Natural killer cell (primary cell): ENCODE measurements at places on chromosomes 4 and X.
A peak's percentile ranks its signal among the peaks of the same experiment; 100 is the strongest.

- no peak for DNase-seq
Measured at GRCh38 chrX:57156397-57157049, 19.3 kb upstream of the SPIN2A start.

GRCh38 chr4:124804041-124804440, 91.5 kb upstream of the ANKRD50 start:
- no peak for DNase-seq

- no peak for DNase-seq
Measured at GRCh38 chr4:188297873-188298272, 158.6 kb downstream of the TRIML1 start.

GRCh38 chr4:65007841-65008439, 598.7 kb upstream of the TECRL start:
- DNase-seq: no peak

DNA sequence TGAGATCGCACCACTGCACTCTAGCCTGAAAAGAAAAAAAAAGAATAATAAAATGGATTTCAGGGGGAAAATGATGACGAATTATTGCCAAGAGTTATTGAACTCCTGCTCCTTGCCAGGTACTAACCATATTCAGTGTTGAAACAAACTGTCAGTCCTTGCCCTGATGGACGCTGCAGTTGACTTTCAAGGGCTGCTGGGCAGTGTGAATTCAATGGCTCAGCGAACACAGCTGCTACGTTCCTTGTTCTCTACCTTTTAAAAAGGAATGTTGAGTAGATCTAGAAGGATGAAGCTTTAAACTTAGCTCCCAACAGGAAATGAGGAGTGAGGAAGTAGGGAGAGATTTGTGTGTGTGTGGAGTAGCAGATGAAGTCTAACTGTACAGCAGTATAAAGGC, 2.7 kb downstream of the LIMCH1 start:
- no peak for DNase-seq

GRCh38 chrX:130048686-130049222, 61.5 kb downstream of the ELF4 start:
- no peak for DNase-seq

DNA sequence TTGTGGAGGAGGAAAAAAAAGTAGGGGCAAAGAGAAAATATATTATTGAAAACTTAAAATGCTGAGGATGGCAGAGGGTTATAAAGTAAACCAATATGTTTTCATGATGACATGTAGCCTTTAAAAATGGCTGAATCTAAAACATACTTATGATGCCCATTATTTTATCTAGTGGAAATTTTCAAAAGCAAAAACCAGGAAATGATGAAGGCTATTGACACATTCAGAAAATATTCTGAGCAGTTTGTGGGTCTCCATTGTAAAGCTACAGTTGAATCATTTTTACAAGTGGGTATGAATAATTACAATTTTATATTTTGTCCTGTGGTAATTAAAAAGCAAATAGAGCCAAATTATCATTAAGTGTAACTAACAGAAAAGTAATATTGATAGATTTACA, 10.7 kb downstream of the PLS3 start:
- no peak for DNase-seq

DNA sequence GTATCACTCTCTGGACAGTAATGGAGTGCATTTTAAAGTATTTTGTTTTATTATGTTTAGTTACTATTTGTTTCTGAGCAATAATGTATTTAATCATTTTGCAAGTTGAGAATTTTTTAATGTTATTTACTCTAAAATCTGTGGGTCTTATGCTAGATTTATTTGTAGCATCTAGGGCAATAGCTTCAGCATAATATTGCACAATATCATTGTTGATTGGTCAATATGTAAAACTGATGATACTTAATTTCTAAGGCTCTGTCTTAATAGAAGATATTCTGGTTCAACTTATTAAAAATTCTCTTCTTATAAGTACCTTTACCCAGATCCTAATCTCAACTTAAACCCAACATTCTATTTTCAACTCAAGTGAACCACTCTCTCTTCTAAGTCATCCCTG, 11.5 kb downstream of the SFRP2 start:
- no peak for DNase-seq

DNA sequence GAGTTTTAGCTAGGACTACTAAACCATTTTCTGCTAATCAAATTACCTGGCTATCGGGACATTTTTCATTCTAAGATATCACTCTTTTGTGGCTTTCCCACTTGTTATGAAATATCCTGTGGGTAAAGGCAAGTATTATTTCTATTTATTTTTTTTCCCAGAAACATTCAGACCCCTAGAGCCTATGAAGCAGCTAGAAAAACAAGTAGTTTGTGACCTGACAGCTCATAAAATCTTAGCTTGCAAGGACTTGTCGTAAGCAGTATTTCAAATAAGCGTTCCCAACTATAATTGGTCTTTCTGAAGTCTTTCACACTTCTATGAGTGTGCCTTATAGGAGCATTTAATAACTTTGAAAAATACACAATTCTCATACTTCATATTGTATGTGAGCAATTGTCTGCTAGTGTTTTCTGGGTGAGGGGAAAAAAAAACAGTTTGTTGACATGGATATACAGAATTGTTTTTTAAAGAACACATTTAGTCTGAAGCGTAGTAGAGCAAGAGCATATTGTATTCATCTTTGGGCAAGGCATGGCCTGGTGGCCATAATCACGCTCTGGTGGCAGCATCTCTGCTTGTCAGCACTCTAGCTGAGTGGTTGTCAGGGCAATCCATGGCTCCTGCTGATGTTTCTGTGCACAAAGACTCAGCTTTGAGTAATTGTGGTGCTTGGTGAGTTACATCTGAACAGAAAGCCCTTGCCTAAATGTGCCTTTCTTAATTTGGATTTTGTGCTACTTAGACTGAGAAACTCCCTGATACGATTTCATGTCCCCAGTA, 2.6 kb downstream of the MCUB start:
- DNase-seq: no peak

GRCh38 chr4:6362896-6363295, 93.2 kb downstream of the WFS1 start:
- DNase-seq: peak; percentile 49

- no peak for DNase-seq
Measured at GRCh38 chr4:109608879-109609278, 48.8 kb downstream of the MCUB start.

GRCh38 chr4:140789759-140790158, 33.6 kb upstream of the TBC1D9 start:
- DNase-seq: peak; percentile 3

DNA sequence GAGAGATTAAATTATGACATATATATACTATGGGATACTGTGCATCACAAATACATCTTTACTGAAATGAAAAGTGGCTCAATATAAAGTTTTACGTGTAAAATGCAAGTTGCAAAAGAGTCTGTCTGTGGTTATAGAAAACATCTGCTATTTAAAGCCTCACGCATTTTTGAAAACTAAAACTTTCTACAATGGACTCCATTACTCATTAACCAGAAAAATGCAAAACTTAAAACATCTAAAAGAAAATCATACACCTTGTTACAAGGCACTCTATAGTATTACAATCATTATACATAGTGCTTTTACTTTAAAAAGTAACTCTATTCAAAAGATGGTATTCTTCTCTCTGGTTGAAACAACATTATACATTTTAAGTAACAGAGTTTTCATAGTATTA, 755.6 kb downstream of the DMD start:
- DNase-seq: no peak

DNA sequence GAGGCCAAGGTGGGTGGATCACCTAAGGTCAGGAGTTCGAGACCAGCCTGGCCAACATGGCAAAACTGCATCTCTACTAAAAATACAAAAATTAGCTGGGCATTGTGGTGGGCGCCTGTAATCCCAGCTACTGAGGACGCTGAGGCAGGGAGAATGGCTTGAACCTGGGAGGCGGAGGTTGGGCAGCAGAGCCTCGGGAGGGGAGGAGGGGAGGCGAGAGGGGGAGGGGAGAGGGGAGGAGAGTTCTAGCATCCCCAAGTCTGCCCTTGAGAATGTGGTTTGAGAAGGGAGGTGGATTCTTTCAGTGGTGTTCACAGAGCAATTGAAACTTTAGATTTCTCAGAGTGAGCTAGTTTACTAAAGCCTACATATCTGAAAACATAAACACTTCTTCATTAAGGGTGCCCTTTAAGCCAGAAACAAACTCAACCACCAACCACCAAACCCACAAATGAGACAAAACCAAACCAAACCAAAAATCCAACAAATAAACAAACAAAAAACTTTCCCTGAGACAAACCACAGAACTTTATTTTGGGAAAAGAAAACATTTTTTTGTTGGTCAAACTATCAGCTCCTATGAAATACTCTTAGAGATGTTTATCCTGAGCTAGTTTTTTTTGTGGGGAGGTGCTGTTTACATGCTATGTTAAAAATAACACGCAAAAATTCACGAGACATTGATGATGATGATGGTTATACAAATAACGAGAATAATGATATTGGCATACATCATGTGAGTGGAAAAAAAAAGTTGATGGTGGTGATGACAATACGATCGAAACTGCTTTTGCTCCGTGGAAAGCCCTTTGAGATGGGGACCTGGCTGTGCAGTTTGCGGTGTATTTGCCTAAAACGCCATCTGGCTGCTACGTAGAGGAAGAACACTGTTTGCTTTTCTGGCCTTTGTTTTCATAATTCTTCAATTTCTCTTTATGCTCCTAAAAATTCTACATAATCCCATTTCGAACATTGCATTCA, 98.2 kb upstream of the PRKX start:
- peak; percentile 79 for DNase-seq

GRCh38 chrX:42176789-42177188, 253.4 kb upstream of the CASK start:
- no peak for DNase-seq

GRCh38 chr4:142274137-142274536, 572.0 kb downstream of the INPP4B start:
- no peak for DNase-seq

DNA sequence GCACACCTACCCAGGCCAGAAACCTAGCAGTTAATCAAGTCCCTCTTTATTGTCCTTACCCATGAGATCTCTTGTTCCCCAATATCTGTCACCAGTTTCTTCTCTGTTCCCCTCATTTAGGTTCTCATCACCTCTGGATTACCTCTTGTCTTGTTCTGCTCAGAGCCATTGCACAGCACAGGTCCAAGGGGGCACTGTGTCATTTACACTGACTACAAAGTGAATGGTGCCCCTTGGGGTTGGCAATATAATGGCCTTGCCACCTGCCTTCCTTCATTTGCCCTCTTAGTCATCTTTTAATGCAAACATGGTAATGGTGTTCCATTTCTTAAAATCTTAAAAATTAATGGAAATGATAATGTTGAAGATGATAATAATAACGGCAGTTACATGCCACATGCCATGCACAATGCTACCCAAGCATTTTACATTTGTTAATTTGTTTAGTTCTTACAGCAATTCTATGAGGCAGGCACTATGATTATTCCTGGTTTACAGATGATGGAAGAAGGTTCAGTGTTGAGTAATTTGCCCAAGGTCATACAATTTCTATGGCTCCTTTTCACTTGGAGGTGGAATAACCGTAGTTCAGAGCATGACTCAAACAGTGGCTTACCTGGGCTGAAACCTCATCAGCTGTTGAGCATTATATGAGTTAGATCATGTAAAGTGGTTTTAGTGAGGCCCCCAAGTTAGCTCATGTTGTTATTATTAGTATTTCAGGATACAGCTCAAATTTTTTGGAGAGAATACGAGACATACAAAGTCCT, 117.9 kb downstream of the RASL11B start:
- DNase-seq: no peak

GRCh38 chr4:100833906-100834305, 316.1 kb upstream of the EMCN start:
- no peak for DNase-seq

- no peak for DNase-seq
Measured at GRCh38 chr4:32890398-32890797, 2170.2 kb downstream of the PCDH7 start.

GRCh38 chr4:139015948-139016471, 429 bp downstream of the NOCT start:
- no peak for DNase-seq

GRCh38 chr4:19508442-19508841, 743.3 kb upstream of the SLIT2 start:
- no peak for DNase-seq

GRCh38 chr4:89056953-89057398, at the start of gene FAM13A:
Gene FAM13A (minus strand): TSS chr4:89057185. CDS start chr4:89056964, 221 bp downstream.
- DNase-seq: no peak

GRCh38 chr4:150021483-150021882, 56.8 kb upstream of the DCLK2 start:
- no peak for DNase-seq

DNA sequence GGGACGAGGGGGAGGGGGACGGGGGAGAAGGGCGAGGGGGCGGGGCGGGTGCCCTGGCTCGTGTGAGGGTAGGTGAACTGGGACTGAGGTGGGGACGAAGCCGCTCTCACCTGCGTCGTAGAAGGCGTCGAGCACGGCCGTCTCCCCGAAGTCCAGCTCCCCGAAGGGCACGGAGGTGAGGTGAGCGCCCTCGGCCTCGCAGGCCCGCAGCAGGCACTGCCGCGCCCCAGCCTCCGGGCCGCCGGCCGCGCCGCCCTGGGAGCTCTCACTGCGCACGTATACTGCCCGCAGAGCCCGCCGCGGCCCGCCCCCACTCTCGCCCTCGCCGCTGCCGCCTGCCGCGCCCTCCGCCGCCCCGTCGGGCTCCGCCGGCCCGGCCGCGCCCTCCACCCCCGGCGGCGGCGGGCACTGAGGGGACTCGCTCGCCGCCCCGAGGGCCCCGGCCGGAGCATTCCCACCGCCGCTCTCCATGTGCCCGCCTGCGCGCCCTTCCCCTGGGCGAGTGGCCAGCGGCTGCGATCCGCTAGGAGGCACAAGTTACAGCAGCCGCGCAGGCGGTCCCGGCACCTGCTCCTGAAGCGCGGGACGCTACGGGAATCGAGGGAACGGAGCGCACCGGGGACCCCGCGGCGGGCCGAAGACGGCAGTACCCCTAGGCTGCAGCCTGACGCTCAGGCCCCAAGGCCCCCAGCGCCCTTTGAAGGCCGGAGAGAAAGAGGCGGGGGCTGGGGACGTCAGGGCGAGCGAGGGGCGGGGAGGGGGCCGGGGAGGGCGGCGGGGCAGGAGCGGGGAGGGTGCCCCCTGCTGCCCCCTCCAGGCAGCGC, at the start of gene MAP3K15:
Gene MAP3K15, minus strand, starts transcription at position 718 of the 824 bp plus-strand sequence. Its CDS starts 247 bp downstream, at position 471.
- no peak for DNase-seq

DNA sequence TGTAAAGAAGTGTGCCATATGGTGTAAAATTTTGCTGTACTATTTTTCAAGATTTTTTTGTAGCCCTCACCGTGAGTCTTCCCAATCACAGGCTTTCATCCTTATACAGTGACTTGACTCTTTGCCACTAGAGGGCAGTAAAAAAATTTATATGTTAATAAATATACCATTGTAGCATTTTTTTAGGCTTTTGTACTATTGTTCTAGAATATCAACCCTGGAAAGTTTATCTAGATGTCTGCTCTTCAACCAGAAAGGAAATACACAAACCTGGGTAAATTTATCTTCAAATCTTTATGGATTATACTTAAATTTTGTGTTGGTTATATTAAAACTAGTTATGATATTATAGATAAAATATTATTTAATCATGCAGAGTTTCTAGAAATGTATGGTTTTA, 235.3 kb downstream of the TENM3 start:
- DNase-seq: peak; percentile 39

DNA sequence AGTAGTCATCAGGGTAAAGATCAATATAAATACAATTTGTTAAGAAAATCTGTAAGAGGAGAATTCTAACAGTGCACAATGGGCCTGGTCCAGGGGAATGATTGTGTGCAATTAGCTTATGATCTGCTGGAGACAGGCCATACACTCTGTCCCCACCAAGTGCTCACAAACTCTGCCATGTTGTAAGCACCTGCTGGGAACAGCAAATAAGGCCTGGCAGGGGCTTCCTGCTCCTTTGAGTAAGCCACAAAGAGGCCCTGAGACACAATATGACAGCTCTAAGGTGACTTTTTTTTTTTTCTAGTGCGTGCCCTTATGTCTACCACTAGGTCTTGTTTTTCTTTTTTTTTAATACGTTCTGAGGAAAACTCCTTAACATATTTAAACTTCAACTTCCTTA, 866.3 kb upstream of the PCDH7 start:
- DNase-seq: no peak
